ENCODE measurements at places on chromosomes 3 and 15.

DNA sequence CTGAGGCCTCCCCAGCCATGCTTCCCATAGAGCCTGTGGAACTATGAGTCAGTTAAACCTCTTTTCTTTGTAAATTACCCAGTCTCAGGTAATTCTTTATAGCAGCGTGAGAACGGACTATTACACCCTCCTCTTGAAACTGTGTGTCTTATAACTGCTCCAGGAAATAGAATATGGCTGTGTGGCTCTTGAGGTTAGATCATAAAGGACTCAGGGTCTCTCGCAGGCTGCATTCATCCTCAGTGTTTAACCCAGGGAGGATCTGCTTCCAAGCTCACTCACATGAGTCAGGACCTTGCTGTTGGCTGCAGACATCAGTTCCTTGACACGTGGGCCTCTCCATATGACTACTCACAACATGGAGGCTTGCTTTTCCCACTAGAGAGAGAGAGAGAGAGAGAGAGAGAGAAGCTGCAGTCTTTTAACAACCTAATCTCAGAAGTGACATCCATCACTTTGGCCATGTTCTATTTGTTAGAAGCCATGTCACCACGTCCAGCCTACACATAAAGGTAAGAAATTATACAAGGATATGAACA, 114.3 kb upstream of the UBE2E1 start:
- no peak for DNase-seq

GRCh38 chr15:76140074-76140464, 80.3 kb downstream of the TMEM266 start:
- no peak for DNase-seq

DNA sequence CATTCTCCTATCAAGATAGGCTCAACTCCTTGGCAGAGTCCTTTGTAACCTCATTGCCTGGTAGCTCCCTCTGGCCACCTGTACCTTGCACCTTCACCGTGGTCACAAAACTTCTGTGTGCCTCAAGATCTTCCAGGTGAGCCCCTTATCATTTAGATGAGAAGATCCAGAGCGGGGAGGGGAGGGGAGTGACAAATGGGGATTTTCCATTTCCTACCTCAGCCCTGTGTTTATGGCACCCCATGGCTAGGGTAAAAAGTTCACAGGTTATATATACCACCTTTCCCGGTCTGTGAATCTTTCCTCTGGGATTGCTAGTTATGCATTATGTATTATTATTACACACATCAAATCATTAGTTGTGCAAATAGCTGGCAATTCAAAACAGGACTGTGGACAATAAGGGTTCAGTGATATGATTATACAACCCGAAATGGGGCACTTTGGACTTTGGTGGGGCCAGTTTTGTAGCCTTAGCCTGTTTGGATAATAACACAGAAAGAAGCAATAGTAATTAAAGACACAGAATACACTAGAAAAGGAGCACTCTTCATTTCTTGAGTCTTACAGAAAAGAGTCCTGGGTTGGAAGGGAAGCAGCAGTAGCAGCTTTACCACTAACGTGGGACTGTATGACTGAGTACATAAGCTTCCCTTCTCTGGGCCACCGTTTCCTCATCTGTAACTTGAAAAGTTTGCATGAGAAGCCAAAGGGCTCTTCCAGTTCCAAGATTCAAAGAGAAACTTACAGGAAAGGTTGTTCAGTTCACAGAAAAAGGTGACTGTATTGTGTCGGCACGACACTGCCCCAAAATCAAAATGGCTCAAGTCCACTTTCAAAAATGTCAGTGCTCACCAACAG, 7.1 kb downstream of the TLE3 start:
- DNase-seq = no peak

DNA sequence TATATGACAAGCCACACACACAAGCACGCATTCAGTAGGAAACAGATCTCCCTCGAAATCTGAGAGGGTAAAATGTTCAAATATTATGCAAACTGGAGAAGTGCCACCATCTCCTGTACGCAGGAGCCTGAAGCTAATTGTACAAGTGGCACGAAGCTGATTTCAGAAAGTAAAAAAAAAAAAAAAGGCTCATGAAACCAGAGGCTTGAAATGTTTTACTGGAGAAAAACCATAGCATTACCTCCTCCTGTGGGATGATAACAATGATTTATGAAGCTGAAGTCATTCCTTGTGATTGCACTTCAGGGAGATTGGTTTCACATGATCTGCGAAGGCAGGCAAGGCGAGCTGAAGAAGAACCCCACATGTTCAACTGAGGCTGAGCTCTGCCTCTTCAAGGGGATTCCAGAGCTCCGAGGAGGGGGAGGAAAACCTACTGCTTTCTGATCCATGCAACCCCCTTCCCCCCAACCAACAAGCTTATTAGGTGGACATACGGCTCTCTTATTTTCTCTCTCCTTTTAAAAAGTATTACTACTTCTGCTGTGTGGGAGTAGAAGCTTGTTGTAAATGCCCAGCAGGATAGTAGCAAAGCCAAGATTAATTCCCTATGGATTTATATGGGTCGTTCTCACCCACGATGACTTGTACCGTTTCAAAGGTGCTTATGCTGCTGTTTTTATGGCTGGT, 101.1 kb downstream of the GREM1 start:
- DNase-seq = no peak

GRCh38 chr3:169678122-169678521, 14.6 kb upstream of the MECOM start:
- no peak for DNase-seq

GRCh38 chr3:30418443-30418842, 188.0 kb upstream of the TGFBR2 start:
- no peak for DNase-seq

Measured in GM06990 (cell line).